ENCODE measurements at places on chromosomes 7 and 10.

DNA sequence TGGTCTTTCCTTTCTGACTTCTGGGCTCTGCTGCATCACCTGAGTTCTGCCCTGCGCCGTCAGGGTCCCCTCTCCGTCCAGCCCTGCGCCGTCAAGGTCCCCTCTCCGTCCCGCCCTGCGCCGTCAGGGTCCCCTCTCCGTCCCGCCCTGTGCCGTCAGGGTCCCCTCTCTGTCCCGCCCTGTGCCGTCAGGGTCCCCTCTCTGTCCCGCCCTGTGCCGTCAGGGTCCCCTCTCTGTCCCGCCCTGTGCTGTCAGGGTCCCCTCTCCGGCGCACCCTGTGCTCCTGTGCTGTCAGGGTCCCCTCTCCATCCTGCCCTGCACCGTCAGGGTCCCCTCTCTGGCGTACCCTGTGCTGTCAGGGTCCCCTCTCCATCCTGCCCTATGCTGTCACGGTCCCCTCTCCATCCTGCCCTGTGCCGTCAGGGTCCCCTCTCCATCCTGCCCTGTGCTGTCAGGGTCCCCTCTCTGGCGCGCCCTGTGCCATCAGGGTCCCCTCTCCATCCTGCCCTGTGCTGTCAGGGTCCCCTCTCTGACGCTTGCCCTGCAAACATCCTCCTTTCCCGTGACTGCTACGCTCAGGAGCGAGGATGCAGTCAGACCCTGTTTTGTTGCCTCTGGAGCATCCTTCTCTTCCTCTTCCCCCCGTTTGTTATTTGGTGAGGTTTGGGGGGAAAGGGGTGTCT is 66.4 kb downstream of the INPP5A start:
- no peak for DNase-seq

GRCh38 chr10:126570621-126571602 is 99.6 kb downstream of the C10orf90 start:
- no peak for DNase-seq

- no peak for DNase-seq
Observed at GRCh38 chr10:91907914-91908336, 1.4 kb downstream of the FGFBP3 start.

DNA sequence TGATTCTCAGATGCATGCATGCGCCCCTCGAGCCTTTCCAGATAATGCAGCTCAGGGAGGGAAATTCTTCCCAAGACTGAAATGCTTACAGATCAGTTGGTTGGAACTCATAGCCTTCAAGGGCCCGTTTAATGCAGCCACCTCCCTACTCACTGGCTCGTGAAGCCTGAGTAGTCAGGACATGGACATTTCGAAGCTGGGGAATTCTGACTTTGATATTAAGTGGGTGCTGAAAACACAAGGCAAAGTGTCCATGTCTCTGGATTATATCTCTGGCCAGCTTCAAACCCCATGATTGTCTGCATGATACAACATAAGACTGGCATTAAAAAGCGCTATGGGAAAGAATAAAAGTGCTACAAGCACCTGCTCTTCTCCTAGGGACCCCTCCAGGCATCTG is 207.5 kb downstream of the HERPUD2 start:
- DNase-seq = no peak

GRCh38 chr7:41431671-41432070 is 271.2 kb downstream of the INHBA start:
- DNase-seq = no peak

- no peak for DNase-seq
Observed at GRCh38 chr7:155313096-155313495, 15.4 kb downstream of the INSIG1 start.

GRCh38 chr10:132685101-132685891 is 100.7 kb downstream of the NKX6-2 start:
- DNase-seq = no peak

- DNase-seq = no peak
Observed at GRCh38 chr10:71084061-71084817, 128.1 kb upstream of the UNC5B start.

DNA sequence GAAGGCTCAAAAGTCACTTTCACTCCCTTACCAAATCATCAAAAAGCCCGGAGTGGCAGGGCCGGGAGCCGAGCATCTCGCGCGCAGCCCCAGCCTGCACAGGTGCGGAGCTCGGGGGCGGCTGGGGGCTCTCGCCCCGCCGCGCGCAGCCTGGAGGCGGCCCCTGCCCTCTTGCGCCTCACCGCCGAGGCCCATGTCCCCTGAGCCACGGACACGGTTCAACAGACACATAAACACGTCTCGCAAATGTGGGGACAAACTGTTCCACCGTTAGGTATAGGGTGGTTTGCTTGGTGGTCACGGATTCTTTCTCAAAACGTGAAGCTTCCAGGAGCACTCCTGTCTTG is 700 bp downstream of the GSAP start:
- no peak for DNase-seq

GRCh38 chr7:2393706-2394105 is 9.7 kb upstream of the CHST12 start:
- no peak for DNase-seq

GRCh38 chr7:46610746-46611145 is 689.7 kb upstream of the IGFBP3 start:
- DNase-seq = no peak

DNA sequence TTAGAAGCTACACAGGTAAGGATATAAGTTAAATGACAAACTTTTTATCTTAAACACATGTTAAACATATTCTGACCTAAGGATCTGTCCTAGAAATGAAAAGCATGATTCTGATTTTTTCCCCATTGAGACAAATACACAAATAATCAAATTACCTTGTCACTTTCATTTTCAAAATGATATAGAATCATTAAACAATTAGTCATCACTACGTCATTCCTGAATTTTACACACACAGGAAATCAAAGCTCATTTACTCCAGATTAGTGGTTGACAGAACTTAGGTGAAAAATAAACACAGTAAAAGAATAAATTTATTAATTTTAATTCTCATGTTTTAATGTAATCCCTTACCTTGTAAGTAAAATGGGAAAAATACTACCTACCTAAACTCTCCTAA is 89.0 kb downstream of the AASS start:
- DNase-seq = no peak

DNA sequence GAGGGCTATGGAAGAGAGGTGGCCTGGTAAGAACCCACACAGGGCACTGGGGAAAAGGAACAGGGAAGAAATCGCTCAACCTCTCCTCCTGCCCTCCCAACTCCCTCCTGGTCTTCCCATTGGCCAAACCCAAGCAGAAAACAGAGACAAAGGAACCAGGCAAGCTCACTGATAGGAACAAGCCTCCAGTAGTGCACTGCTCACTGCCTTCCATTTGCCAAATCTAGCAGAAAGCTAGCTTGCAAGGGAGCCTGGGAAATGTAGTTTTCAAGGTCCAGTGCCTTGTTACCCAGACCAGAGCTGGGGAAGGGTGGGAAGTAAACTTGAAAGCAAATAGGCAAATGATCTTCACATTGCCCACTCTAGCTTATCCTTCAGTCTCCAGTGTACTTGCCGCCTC is 556.1 kb upstream of the AUTS2 start:
- no peak for DNase-seq

DNA sequence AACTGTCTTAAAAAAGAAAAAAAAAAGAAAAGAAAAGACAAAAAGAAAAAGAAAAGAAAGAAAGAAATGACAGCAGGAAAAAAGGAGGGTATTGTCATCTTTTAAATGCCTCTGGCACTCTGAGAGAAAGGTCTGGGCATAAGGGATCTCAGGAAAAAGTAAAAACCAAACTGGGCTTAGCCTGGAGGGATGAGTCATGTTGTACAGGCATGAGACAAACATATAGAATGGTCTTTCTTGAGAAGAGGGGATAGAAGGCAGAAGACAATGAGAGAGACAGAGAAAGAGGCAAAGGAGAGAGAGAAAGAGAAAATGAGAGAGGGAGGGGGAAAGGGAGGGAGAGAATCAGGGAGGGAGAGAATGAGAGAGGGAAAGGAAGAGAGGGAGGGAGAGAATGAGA is 32.3 kb upstream of the KCNMA1 start:
- no peak for DNase-seq

DNA sequence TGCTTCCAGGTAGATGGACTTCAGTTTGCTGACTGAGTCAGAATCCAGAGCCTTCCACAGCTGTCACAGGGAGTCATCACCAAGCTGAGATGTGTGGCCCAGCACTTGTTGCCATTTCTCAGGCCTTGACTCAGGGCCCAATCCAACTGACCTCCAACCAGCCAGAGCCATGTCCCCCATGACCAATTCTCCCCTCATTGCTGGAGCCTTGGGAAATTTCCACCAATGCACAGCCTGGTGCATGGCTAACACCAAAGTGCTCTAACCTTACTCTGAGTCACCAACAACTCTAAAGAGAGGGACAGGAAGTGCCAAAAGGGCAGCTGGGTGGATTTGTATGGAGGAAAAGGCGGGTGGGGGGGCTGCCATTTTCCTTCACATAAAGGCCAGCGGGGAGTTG is 13.4 kb upstream of the GLI3 start:
- no peak for DNase-seq

DNA sequence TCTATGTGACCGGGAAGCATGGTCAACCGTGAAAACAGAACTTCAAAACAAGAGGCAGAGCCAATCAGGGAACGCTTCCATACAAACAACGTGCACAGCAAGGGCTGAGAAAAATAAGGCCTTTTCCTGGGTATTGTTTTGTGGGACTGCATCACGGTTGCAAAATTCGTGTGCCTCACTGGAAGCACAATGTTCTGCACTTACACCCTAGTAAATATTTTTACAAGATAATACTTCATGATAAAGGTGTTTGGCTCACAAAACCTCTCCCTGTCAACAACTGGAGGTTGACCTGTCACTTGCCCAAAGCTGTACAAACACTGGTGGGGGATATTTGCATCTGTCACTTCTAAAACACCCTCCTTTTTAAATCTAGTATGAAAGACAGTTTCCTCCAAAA is 37.0 kb downstream of the KLF6 start:
- DNase-seq = no peak

GRCh38 chr10:17196045-17196444 is 5.4 kb downstream of the TRDMT1 start:
- DNase-seq = no peak

DNA sequence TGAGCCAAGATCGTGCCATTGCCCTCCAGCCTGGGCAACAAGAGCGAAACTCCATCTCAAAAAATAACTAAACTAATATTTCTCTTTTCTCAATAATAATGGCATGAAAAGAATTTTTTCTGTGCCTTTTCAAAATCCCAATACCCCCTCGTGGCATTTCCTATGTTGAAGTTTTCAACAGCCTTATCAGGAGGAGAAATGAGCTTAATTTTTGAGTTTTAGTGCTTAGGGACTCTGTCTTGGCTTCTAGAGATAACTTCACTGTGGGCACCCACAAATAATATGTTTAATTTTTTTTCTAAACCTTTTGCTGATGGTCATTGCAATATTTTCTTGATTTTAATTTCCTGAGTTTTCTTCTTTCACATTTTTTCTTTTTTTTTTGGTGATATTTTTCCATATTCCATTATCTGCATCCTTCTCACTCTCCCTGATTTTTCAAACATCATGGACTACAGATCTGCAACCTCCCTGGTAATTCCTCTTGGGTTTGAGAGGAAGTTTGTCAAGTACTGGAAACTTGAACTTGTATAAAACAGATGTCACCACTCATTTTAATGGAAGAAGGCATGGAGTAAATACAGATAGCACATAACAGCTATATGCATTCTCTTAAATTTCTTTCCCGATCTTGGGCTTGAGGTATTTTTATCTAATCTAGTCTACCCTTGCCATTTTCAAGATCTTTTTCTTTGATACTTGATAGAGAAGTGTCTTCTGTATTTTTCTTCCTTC is 84.0 kb downstream of the KAT6B start:
- no peak for DNase-seq

DNA sequence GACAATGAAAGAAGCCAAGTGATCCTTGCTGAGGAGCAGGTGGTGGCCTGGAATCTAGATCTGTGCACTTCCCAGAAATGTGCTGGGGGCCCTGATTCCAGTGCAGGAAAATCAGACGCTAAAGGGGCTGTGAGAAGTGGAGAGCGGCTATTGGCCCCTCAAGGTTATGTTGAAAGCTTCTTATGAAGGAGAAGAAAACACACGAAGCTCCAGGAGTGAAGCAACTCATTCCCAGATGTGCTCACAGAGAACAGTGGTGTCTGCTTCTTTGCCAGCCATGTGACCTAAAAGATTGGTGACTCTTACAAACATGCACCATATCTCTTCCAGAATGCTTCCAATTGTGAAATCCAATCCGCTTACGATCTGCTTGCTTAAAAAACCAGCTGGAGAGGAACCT is 679.3 kb upstream of the IGFBP3 start:
- no peak for DNase-seq

- DNase-seq = no peak
Observed at GRCh38 chr7:7858559-7858958, 110.0 kb upstream of the GLCCI1 start.

DNA sequence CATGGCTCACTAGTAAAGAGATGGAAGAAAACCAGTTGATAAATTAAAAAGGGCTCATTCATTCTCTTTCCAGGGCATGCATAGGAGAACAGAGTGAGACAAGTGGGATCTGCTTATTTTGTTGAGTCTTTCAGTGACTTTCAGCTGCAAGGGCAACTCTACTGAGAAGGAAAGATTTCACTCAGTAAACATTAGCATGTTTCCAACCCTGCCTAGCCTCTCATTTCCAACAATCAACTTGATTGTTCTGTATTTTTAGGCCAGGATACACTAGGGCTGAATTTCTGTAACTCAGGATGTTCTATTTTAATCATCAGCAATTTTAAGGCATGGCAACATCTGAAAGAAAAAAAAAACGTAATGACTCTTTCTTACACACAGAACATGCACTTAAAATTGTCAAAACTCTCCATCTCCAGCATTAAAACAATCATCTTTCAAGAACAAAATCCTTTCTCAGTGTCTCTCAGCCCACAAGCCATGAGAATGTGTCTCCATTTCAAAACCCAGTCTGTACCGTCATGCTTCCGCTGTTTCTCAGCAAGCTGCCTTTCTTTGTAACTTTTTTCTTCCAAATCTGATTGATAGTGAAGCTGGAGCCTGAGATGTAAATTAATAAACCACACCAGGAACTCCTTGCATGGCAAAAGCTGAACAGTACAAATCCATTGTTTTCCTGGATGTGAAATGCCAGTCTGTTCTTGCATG is 147.2 kb upstream of the KLF14 start:
- no peak for DNase-seq

- no peak for DNase-seq
Observed at GRCh38 chr10:110286841-110287240, 17.9 kb downstream of the SMNDC1 start.

- peak; percentile 36 for DNase-seq
Observed at GRCh38 chr10:29811751-29812427, 177.1 kb upstream of the SVIL start.

GRCh38 chr10:30219971-30220751 is 128.9 kb downstream of the MTPAP start:
- no peak for DNase-seq

Data from brain pericyte (primary cell).